DMS153 (cell line): ENCODE measurements at places on chromosomes 5 and 9.

DNA sequence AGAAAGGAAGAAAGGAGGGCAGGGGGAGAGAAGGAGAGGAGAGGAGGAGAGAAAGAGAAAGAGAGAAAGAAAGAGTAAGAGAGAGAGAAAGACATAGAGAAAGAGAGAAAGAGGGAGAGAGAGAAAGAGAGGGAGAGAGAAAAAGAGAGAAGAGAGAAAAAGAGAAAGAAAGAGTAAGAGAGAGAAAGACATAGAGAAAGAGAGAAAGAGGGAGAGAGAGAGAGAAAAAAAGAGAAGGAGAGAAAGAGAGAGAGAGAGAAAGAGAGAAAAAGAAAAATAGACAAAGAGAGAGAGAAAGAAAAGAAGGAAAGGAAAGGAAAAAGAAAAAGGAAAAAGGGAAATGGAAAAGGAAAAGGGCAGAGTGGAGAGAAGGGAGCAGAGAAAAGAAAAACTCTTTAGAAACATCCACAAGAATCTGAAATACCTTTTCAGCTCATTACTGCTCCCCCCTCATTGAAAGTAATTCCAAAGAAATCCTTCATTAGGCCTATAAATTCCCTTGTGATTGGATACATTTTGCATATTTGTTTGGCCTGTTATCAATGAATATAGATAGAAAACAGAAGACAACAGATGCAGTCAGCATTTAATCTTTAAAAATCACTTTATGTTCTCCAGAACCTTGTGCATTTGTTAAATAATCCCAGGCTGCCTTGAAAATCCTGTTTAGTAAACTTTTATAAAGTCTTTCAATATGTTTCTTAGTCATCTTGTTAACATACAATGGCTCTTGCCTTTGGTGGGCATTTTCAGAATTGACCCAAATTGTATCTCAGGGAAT lies 411.5 kb downstream of the NFIB start:
- no peak for DNase-seq

GRCh38 chr9:70525519-70525918 lies 111.1 kb upstream of the KLF9 start:
- DNase-seq, result no peak

GRCh38 chr9:108241384-108242073 lies 614.3 kb downstream of the ACTL7B start:
- no peak for DNase-seq

DNA sequence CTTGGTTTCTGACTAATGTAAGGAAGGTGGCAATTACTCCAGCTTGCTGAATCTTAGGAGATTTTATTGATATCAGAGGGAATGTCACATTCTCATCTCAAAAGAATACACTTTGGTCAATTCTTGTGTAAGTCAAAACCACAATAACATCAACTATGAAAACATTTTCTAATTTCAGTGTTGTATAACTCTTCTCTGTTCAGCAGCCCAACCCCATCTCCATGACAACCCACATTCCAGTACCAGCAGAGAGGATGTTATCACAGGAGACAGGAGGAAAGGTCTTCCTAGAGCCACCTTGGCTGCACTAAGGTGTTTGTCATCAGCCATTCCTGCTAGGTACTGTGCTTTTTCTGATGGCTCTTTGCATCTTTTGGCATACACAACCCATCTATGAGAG lies 529.1 kb upstream of the BRINP1 start:
- DNase-seq, result no peak

GRCh38 chr9:134870301-134870694 lies 10.3 kb upstream of the FCN2 start:
- DNase-seq, result no peak

DNA sequence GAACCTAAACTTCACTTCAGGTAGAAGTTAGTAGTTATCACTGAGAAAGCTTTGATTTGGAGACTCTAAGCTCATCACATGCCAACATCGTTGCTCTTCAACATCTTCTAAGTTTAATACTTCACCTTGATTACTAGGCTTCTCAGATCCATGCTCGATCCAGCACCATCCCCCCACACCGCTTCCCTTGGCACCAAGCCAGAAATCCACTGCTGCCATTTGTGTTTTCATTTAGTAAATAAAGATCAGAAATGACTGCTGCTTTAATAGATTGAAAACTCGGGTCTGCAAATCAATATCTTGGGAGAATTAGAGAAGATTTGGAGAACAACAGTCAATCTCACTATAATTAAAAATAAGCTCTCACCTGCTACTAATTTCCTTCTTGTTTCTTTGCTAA lies 214.7 kb upstream of the NR4A3 start:
- DNase-seq, result no peak

DNA sequence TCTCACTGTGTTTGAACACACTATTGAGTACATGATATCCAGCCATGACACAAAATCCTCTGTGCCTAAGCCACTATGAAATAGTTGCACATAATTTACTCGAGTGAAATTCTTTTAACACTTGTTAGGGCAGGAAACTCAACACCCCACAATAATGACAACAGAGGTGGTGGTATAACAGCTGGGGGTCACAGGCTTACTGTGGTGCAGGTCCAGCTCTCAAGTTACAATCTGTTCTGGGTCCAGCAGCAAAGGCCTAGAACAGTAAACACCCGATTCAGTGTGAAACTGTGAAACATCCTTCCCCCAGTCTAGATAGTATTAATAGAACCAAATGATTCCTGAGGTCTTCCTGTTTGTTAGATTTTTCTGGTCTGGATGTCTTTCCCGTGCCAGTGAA lies 102.9 kb upstream of the APC start:
- no peak for DNase-seq

DNA sequence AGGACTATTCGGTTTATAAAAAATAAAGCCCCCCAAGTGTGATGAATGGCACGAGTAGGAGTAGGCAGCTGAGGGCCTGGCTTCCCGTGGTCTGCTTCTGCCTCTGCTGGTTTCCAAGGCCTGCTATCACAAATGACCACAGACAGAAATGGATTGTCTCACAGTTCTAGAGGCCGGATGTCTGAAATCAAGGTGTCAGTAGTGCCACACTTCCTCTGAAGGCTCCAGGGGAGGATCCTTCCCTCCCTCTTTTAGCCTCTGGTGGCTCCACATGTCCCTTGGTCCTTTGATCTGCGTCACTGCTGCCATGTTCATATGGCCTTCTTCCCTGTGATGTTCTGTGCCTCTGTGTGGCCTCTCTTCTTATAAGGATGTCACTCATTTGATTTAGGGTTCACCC lies 15.1 kb downstream of the PRKACG start:
- no peak for DNase-seq

DNA sequence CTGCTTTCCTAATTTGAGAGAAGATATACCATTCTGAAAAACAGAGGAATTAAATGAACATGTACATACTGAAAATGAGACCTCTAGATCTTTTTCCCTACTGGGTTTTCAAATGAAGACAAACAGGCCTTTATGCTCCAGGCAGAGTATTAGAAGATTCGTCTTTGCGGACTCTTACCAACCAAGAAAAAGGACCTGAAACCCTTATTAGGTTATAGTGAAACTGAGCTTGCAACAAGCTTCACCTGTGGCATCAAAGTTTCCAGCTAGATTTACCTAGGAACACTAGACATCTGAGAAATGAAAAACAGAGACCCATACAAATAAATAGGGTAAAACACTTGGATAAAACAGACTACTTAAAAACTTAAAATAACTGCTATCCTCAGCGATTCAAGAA lies 46.3 kb downstream of the SMIM15 start:
- no peak for DNase-seq

DNA sequence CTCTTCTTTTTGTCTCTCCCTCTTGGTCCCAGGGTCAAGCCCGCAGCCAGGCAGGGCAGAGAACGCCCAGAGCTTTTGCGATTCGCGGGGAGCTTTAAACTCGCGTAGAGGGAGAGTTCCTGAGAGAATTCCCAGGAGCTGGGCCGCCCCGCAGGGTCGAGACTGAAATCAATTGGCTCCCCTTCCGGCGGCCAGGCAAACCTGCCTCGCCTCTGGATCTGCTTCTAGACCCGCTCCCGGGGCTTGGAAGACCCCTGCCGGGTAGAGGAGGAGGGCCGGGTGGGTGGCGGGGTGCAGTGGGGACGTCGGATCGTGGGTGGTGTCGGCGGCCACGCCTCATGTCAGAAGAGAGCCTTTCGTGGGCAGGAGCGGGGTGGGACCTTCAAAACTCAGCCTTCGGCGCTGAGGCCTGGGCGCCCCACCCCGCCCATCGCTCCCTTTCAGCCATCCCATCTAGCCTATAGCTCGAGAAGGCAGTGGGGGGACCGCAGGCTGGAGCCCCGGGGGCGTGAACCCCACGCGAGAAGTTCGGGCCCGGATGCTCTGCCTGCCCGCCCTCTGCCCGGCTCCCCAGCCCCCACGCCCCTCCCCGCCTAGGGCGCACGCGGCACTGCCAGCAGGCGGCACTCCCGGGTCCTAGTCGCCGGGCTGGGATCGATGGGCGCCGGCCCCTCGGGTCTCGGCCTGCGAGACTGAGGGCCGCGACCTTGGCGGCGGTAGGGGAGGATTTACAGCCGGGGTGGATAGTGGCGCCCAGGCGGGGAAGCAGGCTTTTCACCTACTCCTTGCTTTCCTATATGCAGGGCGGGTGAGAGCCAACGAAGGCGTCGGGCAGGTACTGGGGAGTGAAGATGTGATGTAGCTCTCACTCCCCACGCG lies 6.1 kb downstream of the PRDM6 start:
- DNase-seq, result no peak

DNA sequence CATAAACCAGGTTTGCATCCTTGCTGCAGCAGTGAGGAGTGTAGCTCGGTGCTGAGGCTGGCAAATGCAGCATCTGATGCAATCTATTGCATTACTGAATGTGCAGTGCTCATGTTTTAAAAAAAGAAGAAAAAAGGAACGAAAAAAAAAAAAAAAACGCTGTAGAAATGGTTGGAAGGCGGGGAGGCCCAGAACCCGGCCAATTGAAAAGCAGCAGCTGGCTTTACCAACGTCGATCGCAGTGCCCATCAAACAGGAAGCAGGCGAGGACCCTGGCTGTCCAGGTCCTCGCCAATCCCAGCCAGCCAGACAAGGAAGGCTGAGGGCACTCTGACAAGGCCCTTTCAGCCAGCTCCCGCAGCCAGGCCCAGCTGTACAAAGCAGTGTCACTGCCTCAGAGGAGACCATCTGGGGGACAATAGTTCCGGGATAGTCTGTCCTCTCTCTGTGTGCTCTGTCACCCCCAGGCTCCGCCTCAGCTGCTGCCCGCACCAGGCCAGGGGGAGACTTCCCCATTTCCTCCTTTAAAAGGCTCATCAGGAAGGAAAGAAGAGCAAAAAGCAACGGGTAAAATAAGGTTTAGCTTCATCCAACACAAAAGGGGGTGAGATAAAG lies 21.8 kb upstream of the CPEB4 start:
- DNase-seq, result no peak

DNA sequence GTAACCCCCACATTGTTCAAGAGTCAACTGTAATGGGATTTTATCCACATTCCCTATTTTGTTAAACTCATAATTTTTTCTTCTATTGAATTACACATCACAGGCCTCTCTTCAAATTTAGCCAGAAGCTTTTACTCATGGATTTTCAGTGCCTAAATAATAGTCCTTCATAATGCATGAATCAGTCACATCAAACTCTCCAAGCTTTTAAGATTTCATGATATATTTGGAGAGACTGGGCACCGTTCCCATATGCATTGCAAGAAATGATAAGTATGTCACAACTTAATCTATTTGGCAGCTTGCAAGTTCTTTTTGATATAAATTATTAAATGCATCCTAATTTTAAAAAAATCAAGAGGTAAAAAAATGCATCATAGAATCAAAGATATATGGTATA lies 465.9 kb downstream of the DMAC1 start:
- DNase-seq, result no peak

DNA sequence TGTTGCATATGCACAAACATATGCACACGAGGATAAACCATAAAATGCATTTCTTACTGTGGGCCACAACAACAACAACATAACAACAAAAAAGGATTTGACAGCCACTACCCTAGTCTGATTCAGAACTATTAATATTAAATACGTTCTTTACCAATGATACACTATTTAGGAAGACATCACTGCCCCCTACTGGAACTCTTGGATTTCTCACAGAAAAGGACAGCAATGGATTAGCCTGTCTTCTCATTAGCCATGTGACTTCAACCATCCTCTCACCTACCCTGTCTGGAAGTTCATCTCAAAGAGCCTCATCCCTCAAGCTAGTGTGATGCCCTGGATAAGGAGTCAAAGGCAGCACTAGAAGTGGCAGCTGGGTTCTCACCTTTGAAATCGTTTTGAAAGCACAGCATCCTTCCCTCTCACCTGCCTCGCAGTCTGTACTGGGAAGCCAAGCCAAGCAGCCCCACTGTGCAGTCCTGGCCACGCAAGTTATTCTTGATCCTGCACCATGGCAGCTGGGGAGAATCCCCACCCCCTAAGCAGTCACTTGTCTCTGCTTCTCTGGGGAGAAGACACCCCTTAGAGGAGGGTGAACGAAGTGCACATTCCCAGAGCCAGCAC lies 64.6 kb downstream of the SH3TC2 start:
- DNase-seq, result no peak

GRCh38 chr5:98786191-98786853 lies 12.9 kb downstream of the RGMB start:
- no peak for DNase-seq

GRCh38 chr5:179287071-179287470 lies 58.2 kb downstream of the ADAMTS2 start:
- no peak for DNase-seq

GRCh38 chr9:120737416-120738165 lies 23.3 kb upstream of the MEGF9 start:
- DNase-seq, result no peak

DNA sequence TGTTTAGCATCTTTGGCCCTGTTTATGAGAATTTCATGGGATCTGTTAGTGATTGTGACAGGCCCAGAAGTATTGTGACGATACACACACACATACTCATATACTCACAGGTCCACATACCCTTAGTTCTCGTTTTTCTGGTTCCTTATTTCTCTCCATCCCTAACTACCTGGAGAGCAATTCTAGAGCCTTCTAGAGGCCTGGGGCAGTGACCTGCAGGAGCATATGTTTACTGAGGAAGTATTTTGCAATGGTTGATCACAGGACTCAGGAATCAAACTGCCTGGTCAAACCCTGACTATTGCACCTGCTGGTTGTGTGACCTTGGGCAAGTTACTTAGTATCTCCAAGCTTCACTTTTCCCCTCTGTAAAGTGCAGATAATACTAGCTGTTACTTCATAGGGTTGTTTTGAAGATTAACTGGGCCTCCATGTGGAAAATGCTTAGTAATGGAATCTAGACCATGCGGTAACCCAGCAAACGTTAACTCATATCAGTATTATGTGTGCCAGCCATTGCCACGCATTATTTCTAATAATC lies 8.7 kb downstream of the PAPPA start:
- no peak for DNase-seq

GRCh38 chr5:34022121-34022705 lies 14.4 kb upstream of the AMACR start:
- DNase-seq, result no peak

DNA sequence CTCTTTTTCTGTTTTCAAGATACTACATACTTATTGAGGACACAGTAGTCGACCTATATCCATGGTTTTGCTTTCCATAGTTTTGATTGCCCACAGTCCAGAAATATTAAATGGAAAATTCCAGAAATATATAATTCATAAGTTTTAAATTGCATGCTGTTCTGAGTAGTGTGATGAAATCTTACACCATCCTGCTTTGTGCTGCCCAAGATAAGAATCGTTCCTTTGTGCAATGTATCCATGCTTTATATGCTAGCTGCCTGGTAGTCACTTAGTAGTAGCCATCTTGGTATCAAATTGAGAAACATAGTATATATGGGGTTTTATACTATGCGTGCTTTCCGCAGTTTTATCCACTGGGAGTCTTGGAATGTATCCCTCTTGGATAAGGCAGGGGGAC lies 59.0 kb downstream of the CWC27 start:
- no peak for DNase-seq
